GOT3 (cell line): ENCODE measurements at places on chromosomes 2 and 18.
A peak's percentile ranks its signal among the peaks of the same experiment; 100 is the strongest.

GRCh38 chr2:176494949-176495353 lies 225.7 kb downstream of the MTX2 start:
- no peak for DNase-seq

DNA sequence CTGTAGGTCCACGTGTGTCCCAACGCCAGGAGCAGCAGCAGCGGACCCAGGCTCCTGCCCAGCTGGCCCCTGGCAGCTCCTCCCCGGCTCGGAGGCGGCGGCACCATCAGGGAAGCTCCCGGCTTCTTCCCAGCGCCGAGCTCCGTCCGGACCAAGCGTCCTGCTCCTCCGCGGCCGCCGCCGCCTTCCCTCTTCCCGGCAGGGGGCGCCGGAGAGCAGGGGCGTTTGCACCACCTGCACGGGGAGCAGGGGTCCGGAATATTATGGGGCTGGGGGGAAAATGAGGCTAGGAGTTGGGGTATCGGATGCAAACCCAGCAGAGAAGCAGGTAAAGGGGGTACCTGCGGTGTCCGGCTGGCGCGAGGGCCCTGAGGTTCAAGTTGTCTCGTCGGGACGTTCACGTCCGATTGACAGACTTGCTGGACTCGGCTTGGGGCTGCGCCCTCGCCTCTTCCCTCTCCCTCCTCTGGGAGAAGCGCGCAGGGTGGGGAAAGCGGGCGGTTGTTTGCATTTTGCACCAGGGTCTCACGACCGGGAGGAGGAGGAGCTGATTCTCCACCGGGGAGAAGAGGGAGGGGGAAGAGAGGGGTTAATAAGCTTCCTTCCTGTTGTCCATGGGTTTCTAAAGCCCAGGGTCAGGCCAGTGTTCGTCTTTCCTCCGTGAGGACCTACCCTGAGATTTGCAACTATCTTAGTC lies at the start of gene CCBE1:
Gene CCBE1, minus strand, starts transcription at position 188 of the 697 bp plus-strand sequence.
- DNase-seq: peak; percentile 4

- DNase-seq: no peak
Observed at GRCh38 chr2:140905083-140905781, 1225.6 kb downstream of the LRP1B start.

- no peak for DNase-seq
Observed at GRCh38 chr18:57947117-57947516, 96.9 kb upstream of the NEDD4L start.

- DNase-seq: no peak
Observed at GRCh38 chr18:57957210-57957609, 86.8 kb upstream of the NEDD4L start.

DNA sequence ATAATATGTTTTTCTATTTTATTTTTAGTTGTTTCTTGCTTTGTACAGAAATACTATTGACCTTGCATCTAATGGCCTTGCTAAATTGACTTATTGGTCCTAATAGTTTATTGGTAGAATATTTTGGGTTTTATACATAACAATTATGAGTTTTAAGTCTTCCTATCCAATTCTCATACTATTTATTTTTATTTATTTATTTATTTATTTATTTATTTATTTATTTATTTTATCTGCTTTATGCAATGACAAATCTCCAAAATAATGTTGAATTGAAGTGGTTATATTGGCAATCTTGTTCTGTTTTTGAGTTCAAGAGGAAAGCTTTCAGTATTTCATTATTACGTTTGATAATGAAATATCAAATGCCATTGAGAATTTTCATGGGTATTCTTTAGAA lies 488.3 kb downstream of the CDH2 start:
- no peak for DNase-seq

DNA sequence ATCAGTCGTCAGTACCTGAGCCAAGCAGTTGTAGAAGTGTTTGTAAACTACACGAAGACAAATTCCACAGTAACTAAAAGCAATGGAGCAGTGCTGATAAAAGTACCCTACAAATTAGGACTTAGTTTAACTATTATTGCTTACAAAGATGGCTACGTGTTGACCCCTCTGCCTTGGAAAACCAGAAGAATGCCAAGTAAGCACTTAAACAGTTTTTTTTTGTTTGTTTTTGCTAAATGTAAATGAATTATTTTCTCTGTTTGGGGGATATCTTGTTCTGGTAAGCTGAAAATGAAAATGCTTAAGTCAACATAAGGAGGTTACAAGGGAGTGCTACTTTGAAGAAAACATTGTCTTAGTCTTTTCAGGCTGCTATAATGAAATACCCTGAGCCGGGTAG lies 46.4 kb downstream of the FAM171B start:
- no peak for DNase-seq

GRCh38 chr18:51503351-51503750 lies 305.9 kb upstream of the MEX3C start:
- no peak for DNase-seq

GRCh38 chr18:77140439-77141109 lies 8.0 kb upstream of the MBP start:
- DNase-seq: no peak

DNA sequence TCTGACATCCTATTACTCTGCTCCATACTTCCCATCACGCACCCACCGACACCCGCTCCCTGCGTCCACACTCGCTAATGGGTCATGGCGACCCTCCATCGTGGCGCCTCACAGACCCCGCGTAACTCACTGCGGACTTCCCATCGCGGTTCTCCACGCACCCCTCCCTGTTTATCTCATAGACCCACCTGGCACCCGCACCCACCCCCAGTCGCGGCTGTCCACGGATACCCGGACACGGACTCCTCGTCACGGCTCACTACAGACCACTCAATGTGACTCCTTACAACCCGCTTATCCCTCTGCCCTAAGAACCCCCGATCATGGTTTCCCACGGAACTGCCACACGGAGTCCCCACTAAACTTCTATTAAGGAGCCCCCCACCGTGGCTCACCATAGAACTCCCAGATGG lies 458 bp downstream of the CXXC1 start:
- no peak for DNase-seq
